ENCODE measurements at places on chromosomes 2 and 18.

- DNase-seq: no peak
These were observed 20.7 kb downstream of the BMP10 start for GRCh38 chr2:68850524-68850923.

DNA sequence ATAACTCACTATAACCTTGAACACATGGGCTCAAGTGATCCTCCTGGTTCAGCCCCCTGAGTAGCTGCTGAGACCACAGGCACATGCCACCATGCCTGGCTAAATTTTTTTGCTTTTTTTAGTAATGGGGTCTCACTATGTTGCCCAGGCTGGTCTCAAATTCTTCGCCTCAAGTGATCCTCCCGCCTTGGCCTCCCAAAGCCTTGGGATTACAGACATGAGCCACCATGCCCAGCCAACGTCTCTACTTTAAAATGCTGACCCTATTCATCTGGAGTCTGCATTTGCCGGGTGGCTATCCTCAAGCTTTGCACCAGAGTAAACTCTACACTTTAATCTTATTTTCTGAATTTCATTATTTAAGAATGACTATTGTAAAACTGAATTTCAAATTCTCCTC, 37.6 kb upstream of the RALBP1 start:
- no peak for DNase-seq

DNA sequence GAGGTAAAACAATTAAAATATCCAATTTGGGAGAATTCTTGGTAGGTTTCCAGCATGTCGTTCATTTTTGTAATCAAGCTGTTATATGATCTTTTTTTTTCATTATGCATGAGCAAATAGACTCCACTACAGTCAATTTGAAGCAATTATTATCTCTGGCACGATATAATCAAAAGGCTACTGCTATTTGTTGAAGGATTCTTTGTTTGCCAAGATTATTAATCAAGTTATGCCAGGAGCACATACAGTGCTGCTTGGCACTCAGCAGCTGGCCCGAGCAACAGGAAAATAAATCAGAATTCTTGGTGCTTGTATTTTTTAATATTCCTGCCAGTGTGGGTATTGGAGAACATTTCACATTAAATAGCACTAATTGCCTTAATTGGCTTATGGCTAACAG, 279.5 kb downstream of the RND3 start:
- peak; percentile 85 for DNase-seq

DNA sequence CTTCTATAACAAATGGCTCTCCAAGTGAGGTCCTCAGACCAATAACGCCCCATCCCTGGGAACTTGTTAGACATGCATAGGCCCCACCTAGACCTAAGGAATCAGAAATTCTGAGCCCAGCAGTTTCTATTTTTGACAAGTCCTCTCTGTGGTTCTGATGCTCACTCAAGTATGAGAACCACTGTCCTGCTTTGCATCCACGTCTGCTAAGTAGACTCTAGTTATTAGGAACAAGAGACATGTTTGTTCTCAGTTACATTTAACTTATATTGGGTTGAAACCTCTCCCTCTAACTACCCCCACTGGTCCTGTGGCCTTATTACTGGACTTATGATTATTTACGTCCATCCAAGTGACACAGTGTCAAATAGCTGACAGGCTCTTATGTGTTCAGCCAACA, 70.3 kb downstream of the TMEM17 start:
- no peak for DNase-seq

GRCh38 chr2:174615871-174616436, 18.4 kb upstream of the WIPF1 start:
- DNase-seq: no peak

DNA sequence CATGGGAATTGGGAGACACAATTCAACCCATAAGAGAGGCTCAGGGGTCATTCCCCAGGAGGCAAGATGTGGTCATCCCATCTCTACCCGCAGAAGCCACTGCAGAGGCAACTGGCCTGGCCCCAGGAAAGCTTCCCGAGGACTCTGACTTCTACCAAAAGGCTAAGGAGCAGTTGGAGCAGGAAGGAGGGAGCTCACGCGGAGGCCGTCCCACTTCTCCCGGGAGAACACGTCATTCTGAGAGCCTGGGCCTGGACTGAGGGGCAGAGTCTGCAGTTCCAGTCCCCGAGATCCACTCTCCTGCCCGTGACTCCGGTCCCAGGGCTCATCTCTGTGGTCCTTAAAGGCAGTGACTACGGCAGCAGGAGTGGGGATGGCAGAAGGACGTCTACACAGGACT, 69.0 kb upstream of the TAF1B start:
- DNase-seq: no peak

DNA sequence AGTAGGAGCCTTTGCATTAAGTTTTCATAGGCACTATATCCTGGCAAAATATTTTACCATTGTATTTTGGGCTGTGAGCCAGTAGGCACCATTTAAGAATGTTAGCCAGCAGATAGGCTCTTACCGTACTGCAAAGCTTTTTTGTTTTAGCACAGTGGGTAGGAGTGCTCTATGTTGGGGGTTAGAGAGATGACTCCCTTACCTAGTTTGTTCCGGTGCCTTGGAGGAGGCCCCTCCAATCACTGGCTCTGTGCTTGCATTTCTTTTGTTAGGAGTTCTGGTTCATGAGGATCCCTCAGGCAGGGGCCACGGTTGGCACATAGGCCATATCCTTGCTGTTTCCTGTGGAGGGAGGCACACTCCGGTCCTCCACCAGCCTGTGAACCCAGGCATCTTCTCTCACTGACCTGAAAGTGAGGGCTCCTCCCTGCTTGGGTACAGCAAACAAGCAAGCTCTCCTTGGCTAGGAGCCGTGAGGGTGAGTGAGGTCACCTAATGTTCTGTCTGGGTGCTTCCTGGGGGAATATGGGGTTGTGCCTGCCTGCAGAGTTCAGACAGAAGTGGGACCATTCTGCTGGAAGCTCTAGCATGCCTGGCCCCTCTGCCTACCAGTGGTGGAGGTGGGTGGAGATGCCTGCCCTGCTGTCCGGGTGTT, 29.8 kb downstream of the LTBP1 start:
- DNase-seq: no peak

DNA sequence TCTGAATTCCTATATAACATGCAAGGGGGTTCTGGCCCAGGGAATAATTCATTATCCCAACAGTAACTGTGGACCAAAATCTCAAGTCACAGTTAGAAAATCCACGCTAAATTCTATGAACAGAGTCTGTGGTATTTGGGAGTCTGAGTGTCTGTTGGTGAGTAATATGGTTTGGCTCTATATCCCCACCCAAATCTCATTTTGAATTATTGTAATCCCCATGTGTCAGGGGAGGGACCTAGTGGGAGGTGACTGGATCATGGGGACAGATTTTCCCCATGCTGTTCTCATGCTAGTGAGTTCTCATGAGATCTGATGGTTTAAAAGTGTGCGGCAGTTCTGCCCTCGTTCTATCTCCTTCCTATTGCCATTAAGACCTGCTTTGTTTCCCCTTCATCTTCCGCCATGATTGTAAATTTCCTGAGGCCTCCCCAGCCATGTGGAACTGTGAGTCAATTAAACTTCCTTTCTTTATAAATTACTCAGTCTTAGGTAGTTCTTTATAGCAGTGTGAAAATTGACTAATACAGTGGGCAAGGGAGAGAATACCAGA, 68.3 kb downstream of the NBAS start:
- DNase-seq: no peak

- no peak for DNase-seq
These were observed 60.6 kb upstream of the SLC16A14 start for GRCh38 chr2:230129343-230129742.

GRCh38 chr2:229445019-229445418, 173.9 kb upstream of the PID1 start:
- DNase-seq: no peak

- no peak for DNase-seq
These were observed 88.5 kb upstream of the SH3BP4 start for GRCh38 chr2:234863043-234863934.

- no peak for DNase-seq
These were observed 30.3 kb downstream of the SULT1C4 start for GRCh38 chr2:108407864-108408729.

- DNase-seq: peak; percentile 77
These were observed 17.3 kb upstream of the AGXT start for GRCh38 chr2:240851078-240851991.

- no peak for DNase-seq
These were observed 19.8 kb downstream of the NEURL3 start for GRCh38 chr2:96485350-96485749.

DNA sequence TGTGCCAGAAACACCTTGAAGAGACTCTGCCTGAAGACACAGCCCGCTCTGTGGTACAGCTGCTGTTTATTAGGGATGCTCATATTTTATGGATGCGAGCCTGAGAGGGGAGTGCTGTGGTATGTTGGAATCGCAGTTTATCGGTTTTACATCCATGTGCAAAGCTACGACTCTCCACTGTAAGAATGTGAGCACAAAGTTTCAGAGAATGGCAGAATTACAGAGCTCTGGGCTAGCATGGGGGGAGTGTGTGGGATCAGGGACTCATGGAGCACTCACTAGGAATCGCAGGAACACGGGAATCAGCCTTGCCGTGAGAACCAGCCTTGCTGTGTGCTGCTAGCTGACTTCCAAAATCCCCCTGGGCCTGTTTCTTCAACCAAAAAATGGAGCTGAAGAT, 199.9 kb downstream of the RNF144A start:
- no peak for DNase-seq

DNA sequence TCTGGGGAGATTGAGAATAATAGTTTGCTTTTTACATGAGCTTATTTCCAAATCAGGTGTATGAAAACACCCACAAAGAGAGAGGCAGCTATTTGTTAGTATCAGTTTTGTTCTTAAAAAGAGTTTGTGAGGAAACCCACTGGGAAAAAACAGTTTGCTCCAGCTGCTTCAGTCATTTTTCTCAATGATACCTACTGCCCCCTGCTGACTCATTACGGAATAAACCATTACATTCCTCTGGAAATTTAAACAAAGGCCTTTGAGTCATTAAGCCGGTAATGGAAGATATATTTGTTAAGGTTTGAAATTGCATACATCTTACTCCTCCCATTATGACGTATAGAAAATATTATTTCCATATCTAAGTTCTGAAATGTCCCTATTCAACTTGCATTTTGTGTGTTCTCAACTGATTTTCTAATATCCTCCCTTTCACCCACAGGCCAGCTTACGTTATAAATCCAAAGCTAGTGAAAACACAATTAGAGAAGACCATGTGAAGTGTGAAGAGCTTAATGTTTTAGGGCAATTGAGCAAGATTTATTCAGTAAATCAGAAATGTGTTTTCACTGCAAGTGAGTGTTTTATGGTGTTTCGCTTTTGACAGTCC, 761.6 kb downstream of the DSC3 start:
- peak; percentile 59 for DNase-seq

Measured in NCI-H2081 (cell line).